Substantia nigra (tissue), 51 donors: ENCODE measurements at places on chromosomes 11 and 22.

GRCh38 chr11:122345586-122345985, 229.6 kb upstream of the BLID start:
- DNase-seq, result no peak

DNA sequence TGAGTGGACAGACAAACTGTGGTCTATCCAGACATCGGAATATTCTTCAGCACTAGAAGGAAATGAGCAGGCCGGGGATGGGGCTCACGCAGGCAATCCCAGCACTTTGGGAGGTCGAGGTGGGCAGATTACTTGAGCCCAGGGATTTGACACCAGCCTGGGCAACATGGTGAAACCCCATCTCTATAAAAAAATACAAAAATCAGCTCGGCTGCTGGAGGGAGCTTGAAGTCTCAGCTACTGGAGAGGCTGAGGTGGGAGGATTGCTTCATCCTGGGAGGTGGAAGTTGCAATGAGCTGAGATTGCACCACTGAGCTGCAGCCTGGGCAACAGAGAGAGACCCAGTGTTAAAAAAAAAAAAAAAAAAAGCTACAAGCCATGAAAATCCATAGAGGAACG, 8.0 kb upstream of the CTSD start:
- DNase-seq, result no peak

- no peak for DNase-seq
Measured at GRCh38 chr11:65432686-65433582, 10.3 kb downstream of the NEAT1 start.

GRCh38 chr11:58801974-58802545, 42.4 kb downstream of the GLYATL2 start:
- DNase-seq, result no peak

DNA sequence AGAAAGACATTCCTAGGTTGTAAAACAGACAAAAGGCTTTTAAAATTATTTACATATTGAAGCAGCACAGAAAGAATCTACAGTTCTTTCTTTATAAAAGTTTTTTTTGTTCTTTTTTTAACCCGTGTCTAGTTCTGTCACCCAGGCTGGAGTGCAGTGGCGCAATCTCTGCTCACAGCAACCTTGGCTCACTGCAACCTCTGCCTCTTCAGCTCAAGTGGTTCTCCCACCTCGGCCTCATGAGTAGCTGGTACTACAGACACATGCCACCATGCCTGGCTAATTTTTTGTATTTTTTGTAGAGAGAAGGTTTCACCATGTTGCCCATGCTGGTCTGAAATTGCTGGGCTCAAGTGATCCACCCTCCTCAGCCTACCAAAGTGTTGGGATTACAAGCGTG, 3.8 kb upstream of the INCENP start:
- no peak for DNase-seq
